ENCODE measurements at places on chromosomes 5 and 9.

- no peak for DNase-seq
Observed at GRCh38 chr5:150618163-150618562, 22.3 kb upstream of the SYNPO start.

- no peak for DNase-seq
Observed at GRCh38 chr9:114798780-114799427, 6.9 kb downstream of the TNFSF15 start.

- DNase-seq = no peak
Observed at GRCh38 chr5:173880306-173880985, 7.7 kb upstream of the CPEB4 start.

DNA sequence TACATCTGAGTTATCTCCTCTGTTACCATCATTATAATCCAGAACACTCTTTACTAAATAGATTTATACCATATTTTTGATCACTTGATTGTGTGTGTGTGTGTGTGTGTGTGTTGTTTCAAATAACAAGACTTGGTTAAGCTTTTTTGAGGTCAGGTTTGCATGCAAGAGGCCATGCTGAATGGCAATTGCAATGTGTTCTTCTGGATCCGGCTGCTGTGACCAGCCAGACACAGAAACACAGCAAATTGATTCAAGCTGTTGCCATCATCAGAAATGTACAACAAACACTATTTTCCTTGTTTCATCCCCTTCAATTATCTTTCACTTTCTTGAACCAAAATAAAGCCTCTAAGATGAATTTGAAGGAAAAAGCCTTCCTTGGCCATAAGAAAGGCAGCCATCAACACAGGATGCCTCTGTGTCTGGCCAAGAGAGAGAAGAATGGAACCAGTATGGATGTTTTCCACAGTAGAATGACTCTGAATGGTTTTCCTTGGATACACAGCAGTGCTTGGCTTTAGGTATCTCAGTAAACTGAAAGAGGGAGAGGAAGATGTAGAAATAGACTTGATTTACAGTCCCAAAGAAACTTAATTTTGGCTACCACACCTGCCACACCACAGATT is 53.9 kb downstream of the DPYSL3 start:
- no peak for DNase-seq

DNA sequence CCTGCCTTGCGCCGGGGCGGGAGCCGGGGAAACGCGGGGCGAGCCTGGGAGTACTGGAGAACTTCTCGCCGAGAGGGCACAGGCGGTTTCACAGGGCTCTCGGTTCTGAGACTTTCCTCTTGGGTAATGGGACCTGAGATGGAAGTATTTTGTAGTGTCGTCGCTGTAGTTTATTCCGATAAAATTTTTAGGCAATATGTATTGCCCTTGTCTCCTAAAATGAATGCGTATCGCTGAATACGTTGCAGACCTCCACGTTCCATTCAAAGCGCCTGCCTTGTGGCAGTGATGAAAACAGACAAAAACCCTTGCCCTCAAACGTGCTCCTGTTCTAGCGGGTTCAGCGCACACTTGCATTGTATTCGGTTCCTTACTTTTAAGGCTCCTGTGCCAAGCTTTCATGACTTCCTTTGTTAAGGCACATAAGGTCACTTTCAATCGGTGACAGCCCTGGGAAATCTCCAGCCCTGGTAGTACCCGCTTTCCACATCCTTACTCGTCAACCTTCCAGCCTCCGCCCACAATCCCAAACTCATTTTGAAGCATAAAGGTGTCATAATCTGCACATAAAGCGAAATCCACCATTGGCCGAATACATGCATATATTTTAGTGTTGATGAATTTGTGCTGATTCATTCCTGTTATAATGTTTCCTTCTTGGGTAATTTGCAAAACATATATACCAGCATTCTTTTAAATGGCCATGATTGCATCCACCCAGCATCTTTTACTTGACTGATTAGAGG is 694 bp downstream of the RMI1 start:
- peak; percentile 32 for DNase-seq

- DNase-seq = no peak
Observed at GRCh38 chr9:125637241-125637640, 69.8 kb downstream of the MAPKAP1 start.

DNA sequence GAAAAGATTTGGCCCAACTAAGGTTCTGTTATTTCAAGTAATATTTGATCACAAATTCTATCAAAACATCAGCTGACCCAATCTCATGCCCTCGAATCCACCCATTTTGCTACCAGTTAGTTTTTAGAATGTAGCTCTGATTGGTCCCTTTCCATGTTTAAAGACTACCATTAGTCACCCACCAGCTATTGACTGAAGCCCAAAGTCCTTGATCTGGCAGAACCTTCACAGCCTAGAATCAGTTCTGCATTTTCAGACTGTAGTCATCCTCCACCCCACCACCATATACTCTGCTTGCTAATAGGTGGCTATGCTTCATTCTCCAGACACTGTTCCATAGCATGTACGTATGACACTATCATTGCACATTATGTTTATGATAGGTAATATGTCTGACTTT is 182.2 kb upstream of the TARS1 start:
- no peak for DNase-seq

GRCh38 chr5:113900141-113900540 is 386.6 kb downstream of the YTHDC2 start:
- DNase-seq = no peak

Data from stimulated activated naive CD8-positive, alpha-beta T cell treated with anti-CD3 and anti-CD28 coated beads, Interleukin-15, Interleukin-2, amounts not matched to agents 100 U/mL and 50 U/mL, for 24 hours (primary cell).